ENCODE measurements at places on chromosomes 7 and 10. TPM values are rescaled to one million over a fixed set of nuclear protein-coding genes. Genes with fewer than 3 reads are reported as not detected.

FOXI2 gene
- not detected for total RNA-seq

SPDYE9 gene
- not detected for total RNA-seq

NXPH1 gene
- total RNA-seq = not detected

PRR15 gene
- 0.23 TPM for total RNA-seq

ELFN1 gene
- total RNA-seq = 1.5 TPM

TMEM26 gene
- total RNA-seq = 2.9 TPM

PVRIG gene
- not detected for total RNA-seq

NRCAM gene
- total RNA-seq = 14.8 TPM

SLC16A9 gene
- 1.5 TPM for total RNA-seq

OPALIN gene
- total RNA-seq = not detected

HOGA1 gene
- total RNA-seq = 0.12 TPM

SPDYE11 gene
- total RNA-seq = not detected

SLC16A12 gene
- total RNA-seq = 0.58 TPM

DDIT4 gene
- 80.2 TPM for total RNA-seq

CTAGE8 gene
- total RNA-seq = not detected

OR13A1 gene
- not detected for total RNA-seq

MYH16 gene
- total RNA-seq = 0.12 TPM

SEC31B gene
- total RNA-seq = 2.8 TPM

MICALL2 gene
- total RNA-seq = 64.9 TPM

RAB18 gene
- total RNA-seq = 41.1 TPM

CDC14C gene
- total RNA-seq = not detected

MYOZ1 gene
- not detected for total RNA-seq

FAM25A gene
- not detected for total RNA-seq

CALN1 gene
- not detected for total RNA-seq

FOXP2 gene
- total RNA-seq = 0.68 TPM

LRRD1 gene
- total RNA-seq = 0.24 TPM

RAPGEF5 gene
- 121 TPM for total RNA-seq

SPDYE1 gene
- not detected for total RNA-seq

NYAP1 gene
- total RNA-seq = 2.5 TPM

PRSS37 gene
- total RNA-seq = not detected

IDI1 gene
- total RNA-seq = 55.3 TPM

PSPH gene
- 35.1 TPM for total RNA-seq

CDK14 gene
- total RNA-seq = 3.9 TPM

ZNF365 gene
- 0.58 TPM for total RNA-seq

OR6V1 gene
- not detected for total RNA-seq

GPR22 gene
- total RNA-seq = not detected

TNRC18 gene
- total RNA-seq = 70.9 TPM

ASAH2 gene
- total RNA-seq = 0.88 TPM

PILRA gene
- 2.5 TPM for total RNA-seq

PLCE1 gene
- total RNA-seq = 0.19 TPM

INHBA gene
- 20.2 TPM for total RNA-seq

TFEC gene
- total RNA-seq = 13.6 TPM

IKZF1 gene
- total RNA-seq = not detected

URGCP gene
- 21.2 TPM for total RNA-seq

ADIRF gene
- total RNA-seq = 40.6 TPM

AFAP1L2 gene
- total RNA-seq = 3.4 TPM

EBLN1 gene
- total RNA-seq = not detected

HOXA6 gene
- total RNA-seq = 0.19 TPM

GLI3 gene
- 10.9 TPM for total RNA-seq

TSPAN33 gene
- 0.68 TPM for total RNA-seq

MKX gene
- not detected for total RNA-seq

SDK1 gene
- 2.3 TPM for total RNA-seq

ANXA11 gene
- total RNA-seq = 98.2 TPM

NUDT1 gene
- 17.0 TPM for total RNA-seq
